ENCODE measurements at places on chromosomes 1 and 21. TPM values are rescaled to one million over a fixed set of nuclear protein-coding genes. Genes with fewer than 3 reads are reported as not detected.

The KRTAP12-1 gene
- not detected for total RNA-seq

The TSPAN1 gene
- total RNA-seq: not detected

The TMEM269 gene
- 0.15 TPM for total RNA-seq

The NUF2 gene
- 3.5 TPM for total RNA-seq

The ANGPTL3 gene
- total RNA-seq: not detected

The BNIPL gene
- under 0.01 TPM for total RNA-seq

The EDN2 gene
- 0.33 TPM for total RNA-seq

The BRINP2 gene
- total RNA-seq: not detected

Measured in smooth muscle cell of trachea (primary cell).